ENCODE measurements at places on chromosomes 6 and 20.

GRCh38 chr6:23081701-23082100 lies 512.3 kb downstream of the HDGFL1 start:
- no peak for DNase-seq

- no peak for DNase-seq
These were observed 130.0 kb upstream of the GMDS start for GRCh38 chr6:2375443-2375842.

GRCh38 chr6:37783856-37784584 lies 35.5 kb upstream of the ZFAND3 start:
- DNase-seq, result no peak

GRCh38 chr6:163545370-163545769 lies 130.9 kb downstream of the QKI start:
- DNase-seq, result no peak

All from Kasumi-1 (cell line).